ENCODE measurements at places on chromosomes 3 and 15.

DNA sequence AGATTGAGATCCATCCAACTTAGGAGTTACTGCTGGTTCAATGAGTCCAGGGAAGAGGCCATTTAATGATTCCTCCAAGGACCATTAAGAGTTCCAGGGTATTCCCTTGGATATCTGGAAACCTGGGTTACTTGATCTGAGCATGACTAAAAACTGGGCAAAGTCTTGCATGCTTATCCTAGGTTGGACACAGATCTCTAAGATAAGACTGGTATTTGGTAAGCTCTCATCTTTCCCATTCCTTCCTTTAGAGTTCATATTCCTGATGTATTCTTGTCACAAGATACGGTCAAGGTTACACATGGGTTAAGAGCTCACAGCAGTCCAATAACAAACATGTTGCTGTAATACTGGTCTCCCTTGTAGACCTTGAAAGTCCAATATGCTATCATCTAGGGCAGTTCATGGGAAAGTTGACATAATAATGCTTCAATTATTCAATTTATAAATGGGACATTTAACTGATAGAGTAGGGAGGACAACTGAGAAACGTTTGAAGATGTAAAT, 301.7 kb downstream of the TIGIT start:
- no peak for DNase-seq

DNA sequence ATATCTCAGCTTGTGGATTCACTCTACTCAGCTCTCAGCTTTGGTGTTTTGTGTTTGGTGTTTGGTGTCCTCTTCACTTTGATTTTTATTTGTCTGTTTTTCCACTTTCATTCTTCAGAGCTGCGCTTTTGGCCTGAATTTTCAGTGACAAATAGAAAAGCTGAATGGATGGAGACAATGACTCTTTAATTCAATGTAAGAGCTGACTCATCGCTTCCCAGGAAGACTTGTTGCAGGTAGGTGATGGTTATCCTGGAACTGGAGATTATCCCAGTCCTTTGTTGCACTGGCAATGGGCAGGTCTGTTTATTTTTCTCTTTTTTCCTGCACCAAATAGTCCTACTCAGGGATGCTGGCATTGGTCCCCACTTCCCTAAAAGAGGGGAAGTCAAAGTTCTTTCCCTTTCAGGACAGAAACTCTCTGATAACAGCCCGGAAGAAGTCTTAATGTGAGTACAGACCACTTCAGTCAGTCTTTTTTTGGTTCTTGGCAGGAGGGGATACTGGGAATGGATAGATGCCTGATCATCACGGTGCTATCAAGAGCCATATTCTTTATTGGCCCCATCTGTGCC, 12.4 kb upstream of the AEN start:
- no peak for DNase-seq

GRCh38 chr3:64677961-64678716, 9.7 kb downstream of the ADAMTS9 start:
- DNase-seq: no peak

DNA sequence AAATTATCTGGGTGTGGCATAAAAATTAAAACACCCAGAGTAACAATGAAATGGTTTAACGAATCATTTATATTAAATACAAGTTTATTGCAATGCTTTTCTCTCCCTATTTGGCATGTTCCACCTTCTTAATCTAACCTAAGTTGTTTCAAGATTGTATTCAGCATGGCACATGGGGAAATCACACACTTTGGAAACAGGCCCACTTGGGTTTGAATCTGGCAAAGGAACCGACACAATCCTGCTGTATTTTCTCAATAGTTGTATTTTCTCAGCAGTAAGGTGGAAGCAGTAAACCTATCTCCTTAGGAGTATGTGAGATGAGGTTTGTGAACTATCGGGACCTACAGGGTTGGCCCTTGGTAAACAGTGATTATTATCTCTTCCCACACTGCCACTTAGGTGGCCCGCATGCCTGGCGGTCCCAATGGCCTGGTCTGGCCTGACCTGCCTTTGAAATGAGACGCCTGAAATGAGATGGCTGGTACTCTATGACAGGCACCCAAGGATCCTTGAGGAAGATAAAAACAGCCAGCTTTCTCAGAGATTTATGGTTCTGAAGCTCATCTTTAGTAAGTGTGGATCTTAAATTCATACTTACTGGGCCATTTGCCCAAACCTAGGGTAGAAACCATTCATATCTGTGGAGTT, 45.3 kb upstream of the VILL start:
- DNase-seq: no peak

DNA sequence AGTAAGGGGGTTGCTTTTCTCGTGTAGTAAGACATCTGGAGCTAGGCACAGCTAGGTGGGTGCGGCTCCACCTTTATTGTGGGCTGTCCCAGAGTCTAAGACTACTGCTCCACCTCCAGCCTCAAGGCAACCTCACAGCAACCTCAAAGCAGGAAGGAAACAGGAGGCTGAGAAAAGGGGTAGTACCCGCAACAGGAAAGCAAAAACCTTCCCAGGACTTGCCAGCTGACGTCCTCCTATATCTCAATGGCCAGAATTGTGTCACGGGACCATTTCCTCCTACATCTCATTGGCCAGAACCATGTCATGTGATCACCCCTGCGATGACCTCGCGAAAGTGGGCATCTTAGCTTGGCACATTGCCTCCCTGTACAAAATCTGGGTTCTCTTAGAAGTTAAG, 4.3 kb upstream of the GPR160 start:
- DNase-seq: no peak

GRCh38 chr3:188164248-188164687, 10.3 kb downstream of the LPP start:
- DNase-seq: no peak

DNA sequence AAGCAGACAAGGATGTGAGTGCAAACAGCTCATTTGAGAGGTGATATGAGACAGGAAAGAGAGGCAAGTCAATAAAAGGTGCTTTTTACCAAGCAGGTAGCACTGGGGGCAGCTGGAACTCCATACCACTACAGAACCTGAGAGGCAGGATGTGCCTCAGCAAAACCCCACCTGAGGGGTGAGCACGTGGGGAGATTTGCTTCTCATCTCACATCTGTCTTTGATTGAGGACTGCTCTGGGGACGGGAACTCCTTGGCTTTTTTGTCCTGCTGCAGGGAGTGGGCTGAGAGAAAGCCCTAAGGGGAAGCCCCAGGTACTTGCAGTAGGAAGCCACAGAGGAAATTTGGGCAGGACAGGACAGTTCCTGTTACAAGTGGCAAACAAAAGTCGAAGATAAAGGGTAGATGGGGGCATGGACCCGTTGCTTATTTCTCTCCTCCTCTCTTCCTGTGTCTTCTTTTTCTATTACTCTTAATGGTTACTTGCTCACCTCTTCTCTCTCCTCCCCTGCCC, 27.1 kb downstream of the CFAP161 start:
- no peak for DNase-seq

DNA sequence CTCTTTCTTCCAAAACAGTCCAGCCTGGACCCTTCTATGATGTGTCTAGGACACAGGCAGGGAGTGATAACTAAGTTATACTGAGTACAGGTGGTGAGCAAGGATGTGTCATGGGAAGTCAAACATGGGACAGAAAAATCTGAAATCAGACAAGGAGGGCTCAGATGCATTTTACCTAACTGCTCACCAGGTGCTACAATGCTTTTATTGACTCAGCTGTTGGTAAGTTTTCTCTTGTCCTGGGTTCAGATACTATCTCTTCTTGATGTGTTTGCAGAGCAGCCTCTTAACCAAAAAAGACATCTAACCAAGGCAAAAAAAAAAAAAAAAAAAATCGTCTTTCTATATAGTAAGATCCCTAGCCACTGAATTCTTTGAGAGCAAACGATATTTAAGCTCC, 378.6 kb downstream of the VPS13C start:
- DNase-seq: no peak

- DNase-seq: peak; percentile 15
These were observed at the start of gene MKRN3 for GRCh38 chr15:23565395-23566070. Gene MKRN3 (plus strand): TSS chr15:23565674. CDS start chr15:23565783, 109 bp downstream.

DNA sequence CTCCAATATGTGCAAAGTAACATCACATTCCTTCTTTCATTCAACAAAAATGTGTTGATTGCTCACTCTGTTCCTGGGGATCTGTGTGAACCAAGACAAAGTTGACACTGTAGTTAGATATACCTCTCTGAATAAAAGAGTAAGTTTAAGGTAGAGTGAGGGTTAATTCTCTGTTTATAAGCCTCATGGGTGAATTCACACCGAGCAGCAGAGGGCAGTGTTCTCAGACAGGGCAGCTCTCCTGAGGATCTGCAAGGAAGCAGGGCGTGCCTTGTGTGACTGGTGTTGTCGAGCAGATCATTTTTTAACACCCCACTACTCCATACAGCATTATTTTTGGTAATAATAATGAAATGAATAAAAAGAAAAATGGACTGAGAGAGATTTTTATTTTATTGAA, 34.4 kb downstream of the PAQR9 start:
- DNase-seq: no peak

GRCh38 chr15:33179874-33180273, 14.6 kb downstream of the FMN1 start:
- no peak for DNase-seq

- no peak for DNase-seq
These were observed 141.0 kb downstream of the NSMCE3 start for GRCh38 chr15:29128671-29129070.

DNA sequence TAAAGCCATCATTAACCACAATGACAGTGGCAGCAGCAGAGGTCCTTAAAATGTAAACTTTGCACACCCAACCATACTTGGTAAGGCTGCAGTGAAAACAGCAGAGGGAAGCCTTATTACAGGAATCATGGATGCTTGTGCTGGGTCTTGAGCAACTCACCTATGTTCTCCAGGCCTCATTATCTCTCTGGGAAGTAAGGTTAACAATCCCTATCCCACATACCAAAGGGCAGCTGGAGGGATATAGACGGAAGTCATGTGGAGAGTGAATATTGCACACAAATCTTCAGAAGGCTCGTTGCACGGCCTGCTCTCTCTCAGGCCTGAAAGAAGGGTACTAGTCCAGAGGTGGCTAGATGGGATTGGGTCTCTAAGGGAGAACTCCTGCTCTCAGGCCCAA, 25.8 kb upstream of the CELF6 start:
- DNase-seq: no peak

DNA sequence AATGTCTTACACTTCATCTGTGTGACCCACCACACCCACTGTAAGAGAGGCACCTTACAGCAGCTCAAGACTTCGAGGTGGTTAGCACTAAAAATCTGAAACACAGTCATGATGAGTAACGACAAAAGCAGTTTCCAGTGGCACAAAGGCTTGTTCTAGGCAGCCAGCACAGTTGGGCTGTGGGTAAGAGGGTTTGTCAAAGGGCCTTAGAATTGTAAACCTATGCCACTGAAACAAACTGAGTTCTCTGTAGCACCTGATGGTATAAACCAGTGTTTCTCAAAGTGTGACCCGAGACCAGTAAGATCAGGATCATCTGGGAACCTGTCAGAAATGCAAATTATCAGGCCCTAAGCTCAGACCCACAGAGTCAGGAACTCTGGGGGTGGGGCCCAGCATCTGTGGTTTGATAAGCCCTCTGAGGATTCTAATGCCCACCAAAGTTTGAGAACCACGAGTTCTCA, 36.5 kb downstream of the DAPK2 start:
- peak; percentile 18 for DNase-seq

GRCh38 chr3:169812332-169813235, at the start of the genes LRRC34 and LRRIQ4:
Gene LRRC34 (minus strand): TSS chr3:169812904. CDS start chr3:169812548, 356 bp downstream.
Gene LRRIQ4 (plus strand): TSS chr3:169812870. CDS start chr3:169821922, 9,052 bp downstream.
- peak; percentile 52 for DNase-seq

Measured in stimulated activated CD8-positive, alpha-beta memory T cell treated with anti-CD3 and anti-CD28 coated beads, Interleukin-7, amount 100 ng/mL, for 24 hours (primary cell).